Small intestine (tissue), 16 donors: ENCODE measurements at places on chromosomes 2 and 18.

- DNase-seq: no peak
Observed at GRCh38 chr18:72830109-72830508, 37.7 kb downstream of the NETO1 start.

DNA sequence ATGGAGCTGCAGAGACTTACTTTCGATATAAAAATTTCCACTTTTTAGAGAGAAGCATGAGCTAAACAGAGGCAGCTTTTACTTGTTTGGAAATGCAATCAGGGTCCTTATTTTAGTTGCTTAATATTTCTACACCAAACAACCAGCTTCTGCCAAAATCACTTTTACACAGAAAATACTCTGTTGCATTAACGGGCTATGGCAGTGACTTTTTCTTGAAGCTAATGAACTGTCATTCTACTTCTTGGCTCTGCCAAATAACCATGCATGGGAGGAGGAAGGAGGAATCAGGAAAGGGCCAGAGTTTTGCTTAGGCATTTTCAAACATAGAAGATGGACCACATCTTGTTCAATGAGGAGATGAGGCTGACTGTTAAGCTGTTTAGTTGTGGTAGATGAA lies 23.6 kb upstream of the LTBP1 start:
- DNase-seq: no peak

- DNase-seq: peak; percentile 92
Observed at GRCh38 chr2:61905372-61906185, at the start of gene COMMD1. TSS of gene COMMD1 (plus strand) at chr2:61905674. CDS start at chr2:61905679, 5 bp downstream.

GRCh38 chr2:45074713-45075112 lies 65.5 kb upstream of the SIX2 start:
- DNase-seq: no peak

- no peak for DNase-seq
Observed at GRCh38 chr2:2573658-2574293, 242.7 kb upstream of the MYT1L start.

GRCh38 chr2:56292951-56293350 lies 109.2 kb downstream of the CCDC85A start:
- no peak for DNase-seq

GRCh38 chr2:65129286-65129825 lies 550 bp downstream of the RAB1A start:
- DNase-seq: peak; percentile 27
